Left lobe of liver (tissue), 2 donors: ENCODE measurements at places on chromosomes 4 and X. TPM values are rescaled to one million over a fixed set of nuclear protein-coding genes. Genes with fewer than 3 reads are reported as not detected.

GRCh38 chrX:83759872-83760271 is 101.1 kb upstream of the CYLC1 start:
- no peak for DNase-seq

DNA sequence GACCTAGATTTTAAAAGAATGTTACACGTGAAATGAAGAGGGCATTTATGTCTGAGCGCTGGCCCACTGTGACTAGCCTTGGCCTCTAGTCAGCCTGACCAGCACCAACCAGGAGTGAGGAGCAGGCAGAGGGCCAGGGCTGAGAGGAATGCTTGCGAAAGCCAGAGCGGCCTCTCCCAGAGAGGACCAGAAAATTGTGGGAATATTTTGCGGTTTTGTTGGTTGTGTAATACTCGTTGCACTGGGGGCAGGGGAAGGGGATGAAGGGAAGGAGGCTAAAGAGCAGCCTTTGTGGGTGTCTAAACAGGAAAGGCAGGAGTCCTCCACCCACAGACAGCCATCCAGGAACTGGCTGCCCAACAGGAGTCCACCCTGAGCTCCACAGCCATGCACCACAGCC is 3.8 kb downstream of the GABRE start:
- DNase-seq: peak; percentile 69

DNA sequence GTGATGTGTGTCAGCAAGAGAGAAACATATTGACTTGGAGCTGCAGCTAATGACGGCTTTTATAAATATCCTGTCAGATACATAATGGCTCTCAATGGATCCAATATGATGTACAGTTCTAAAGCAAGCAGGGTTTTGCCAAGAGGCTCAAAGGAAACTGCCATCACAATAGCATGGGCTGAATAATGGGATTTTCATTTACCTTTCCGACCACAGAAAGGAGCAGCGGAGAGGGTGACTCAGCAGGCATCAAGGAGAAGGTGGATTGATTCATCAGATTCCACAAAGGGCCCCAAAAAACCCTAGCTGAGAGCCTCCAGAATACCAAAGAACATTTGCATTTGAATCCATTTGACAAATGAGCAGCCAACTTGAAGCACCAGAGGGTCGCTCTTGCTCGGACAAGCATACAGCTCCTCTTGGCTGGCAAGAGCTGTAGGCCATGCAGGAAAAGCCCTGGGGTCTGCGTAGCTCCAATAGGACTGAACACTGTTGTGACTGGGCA is 355.7 kb upstream of the NOCT start:
- no peak for DNase-seq

GRCh38 chrX:107323786-107324492 is 117.5 kb downstream of the DNAAF6 start:
- DNase-seq: no peak

DNA sequence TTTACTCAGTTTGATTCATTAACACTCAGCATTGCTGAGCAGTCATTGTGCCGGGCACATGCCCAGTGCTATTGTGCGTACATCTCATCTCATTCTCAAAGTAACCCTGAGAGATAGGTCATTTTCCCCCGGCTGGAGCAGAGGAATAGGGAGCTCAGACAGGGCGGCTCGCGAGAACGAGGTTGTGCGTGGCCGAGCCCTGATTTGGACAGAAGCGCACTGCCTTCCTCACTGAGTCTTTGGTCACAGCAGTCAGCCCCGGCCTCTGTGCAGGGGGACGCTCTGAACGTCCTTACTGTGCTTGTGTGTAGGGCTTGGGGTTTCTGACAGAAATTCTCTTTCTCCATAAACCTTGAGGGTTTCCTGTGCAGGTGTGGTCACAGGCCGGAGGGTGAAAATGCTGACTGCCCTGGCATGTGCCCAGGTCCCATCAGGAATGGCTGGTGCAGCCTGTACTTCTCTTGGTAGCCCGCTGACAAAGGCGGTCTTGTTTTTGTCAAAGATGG is 39.5 kb downstream of the NOP14 start:
- peak; percentile 34 for DNase-seq

DNA sequence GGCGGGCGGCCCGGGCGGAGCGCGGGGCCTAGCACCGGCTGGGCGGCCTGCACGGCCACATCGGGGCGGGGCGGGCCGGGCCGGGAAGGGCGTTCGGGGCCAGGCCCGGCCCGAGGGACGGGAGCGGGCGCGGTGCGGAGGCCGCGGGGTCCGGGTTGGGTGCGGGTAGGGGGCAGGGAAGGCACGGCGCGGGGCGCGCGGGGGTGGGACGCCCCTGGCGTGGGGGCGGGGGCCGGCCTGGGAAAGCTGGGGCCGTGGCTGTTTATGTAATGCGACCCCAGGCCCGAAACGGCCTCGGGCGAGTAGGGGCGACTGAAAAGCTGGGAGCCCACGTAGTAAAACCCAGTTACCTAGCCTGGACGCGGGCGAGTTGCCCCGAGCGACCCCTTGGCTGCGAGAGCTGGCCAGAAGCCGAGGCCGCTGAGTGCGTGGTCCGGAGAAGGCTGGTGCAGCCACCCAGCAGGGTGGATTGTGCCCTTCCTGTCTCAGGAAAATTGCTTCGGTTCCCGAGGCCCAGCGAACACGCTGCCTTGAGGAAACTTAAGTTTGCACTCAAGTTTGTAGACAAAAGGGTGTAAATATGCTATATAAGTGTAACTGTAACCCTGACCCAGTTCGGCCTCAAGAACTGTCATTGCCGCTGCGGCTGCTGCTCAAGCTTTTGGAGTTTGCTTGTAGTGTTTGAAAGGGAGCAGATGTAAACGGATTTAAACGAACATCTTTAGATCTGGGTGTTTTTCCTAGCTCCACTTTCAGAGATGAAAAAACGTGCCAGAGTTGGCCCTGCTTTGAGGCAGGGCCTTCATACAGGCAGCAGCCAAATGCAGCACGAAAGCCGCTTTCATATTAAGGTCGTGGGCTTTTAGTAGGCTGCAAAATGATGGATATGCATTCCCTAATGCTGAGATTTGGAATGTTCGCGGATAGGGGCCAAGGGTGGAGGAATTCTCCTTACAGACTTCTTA is 674 bp downstream of the SEC24B start:
- DNase-seq: peak; percentile 69

GPR34 gene
- total RNA-seq: 1.2 TPM

TMPRSS11B gene
- total RNA-seq: not detected

PAK3 gene
- 0.83 TPM for total RNA-seq

PRDM5 gene
- total RNA-seq: 0.23 TPM

NKX1-1 gene
- not detected for total RNA-seq
